ENCODE measurements at places on chromosomes 2 and 18.

DNA sequence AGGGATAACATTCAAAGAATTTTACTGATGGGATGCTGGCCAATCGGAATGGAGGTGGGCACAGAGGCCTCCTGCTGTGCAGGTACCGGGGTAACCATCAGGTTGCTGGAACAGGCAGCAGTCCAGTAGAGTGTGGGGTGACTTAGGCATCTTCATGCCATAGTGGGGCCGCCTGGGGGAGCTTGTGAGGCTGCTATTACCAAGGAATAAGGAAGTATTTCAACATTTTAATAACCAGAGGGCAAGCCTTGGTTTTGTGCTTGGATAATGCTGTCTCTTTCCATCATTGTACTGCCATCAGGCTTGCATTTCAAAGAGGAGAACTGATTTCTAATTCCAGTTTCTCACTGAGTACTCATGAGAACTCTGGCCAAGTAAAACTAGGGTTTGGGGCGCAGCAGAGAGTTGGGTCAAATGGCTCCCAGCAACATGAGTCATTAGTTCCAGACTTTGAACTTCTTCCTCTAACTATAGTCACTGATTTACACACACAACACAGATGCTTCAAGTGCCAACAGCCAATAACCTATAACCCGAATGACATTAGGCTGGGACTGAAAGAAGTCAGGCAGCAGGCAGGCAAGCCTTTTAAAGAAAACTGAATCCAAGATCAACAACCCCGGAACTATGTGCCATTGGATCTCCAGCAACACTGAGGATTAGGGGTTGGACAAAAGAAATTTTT, 56.1 kb upstream of the FHL2 start:
- peaks cover 57% of the 10 kb centered on the region for H3K27me3 ChIP-seq
- DNase-seq = no peak
- H3K4me1 ChIP-seq = no peaks in the 10 kb centered on the region

GRCh38 chr2:49416252-49416651, 261.9 kb upstream of the FSHR start:
- no peaks in the 10 kb centered on the region for H3K36me3 ChIP-seq
- no peak overlapping the region for H3K27ac ChIP-seq
- DNase-seq = no peak
- no peaks in the 10 kb centered on the region for H3K4me1 ChIP-seq

GRCh38 chr2:224405412-224405811, 3.5 kb upstream of the FAM124B start:
- no peak for DNase-seq
- no peak overlapping the region for H3K27ac ChIP-seq
- H3K27me3 ChIP-seq = peaks cover 8% of the 10 kb centered on the region
- H3K36me3 ChIP-seq = no peaks in the 10 kb centered on the region

DNA sequence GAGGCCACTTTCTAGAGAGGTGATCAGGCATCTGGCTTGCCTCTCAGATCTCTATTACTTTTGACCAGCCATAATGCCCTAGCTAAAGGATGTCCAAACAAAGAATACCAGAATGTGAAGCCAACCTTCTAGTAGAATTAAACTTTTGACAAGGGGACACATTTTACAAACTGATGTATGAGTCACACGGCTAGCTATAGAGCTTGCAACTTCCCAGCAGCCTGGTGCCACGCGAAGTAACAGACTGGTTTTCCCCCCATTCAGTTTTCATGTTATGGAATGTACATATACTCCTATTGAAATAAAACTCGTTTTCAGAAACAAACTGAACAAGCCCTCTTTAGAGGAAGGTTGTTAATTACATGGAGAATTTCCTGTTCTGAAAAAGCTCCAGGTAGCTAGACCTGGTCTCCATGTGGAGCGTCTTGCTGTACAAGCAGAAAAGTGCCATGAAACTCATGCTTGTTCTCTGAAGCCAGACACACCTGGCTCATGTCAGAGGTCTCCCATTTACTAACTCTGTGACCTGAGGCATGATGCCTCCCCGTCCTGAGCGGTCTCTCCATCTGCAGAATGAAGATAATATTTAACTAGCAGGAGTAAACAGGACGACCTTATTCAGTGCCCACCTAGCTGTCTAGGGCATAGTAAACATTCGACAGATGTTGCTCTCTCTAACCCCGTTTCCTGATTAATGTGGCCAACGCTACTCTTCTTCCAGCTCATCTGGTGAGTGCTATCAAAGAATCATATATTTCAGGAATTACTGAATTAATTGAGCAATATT, 81.5 kb upstream of the MAP3K20 start:
- H3K36me3 ChIP-seq = no peaks in the 10 kb centered on the region
- no peak overlapping the region for H3K4me3 ChIP-seq
- H3K27ac ChIP-seq = no peak overlapping the region
- H3K4me1 ChIP-seq = no peaks in the 10 kb centered on the region
- no peak for DNase-seq
- H3K27me3 ChIP-seq = peaks cover 58% of the 10 kb centered on the region

GRCh38 chr2:990970-991369, 40.3 kb downstream of the SNTG2 start:
- no peaks in the 10 kb centered on the region for H3K4me1 ChIP-seq
- H3K36me3 ChIP-seq = no peaks in the 10 kb centered on the region
- H3K27ac ChIP-seq = no peak overlapping the region
- DNase-seq = no peak
- H3K4me3 ChIP-seq = no peak overlapping the region

GRCh38 chr2:99238599-99238998, 16.9 kb downstream of the LYG2 start:
- no peaks in the 10 kb centered on the region for H3K27me3 ChIP-seq
- no peak overlapping the region for H3K4me3 ChIP-seq
- H3K27ac ChIP-seq = no peak overlapping the region
- H3K4me1 ChIP-seq = no peaks in the 10 kb centered on the region
- H3K36me3 ChIP-seq = peaks cover 2% of the 10 kb centered on the region

- no peaks in the 10 kb centered on the region for H3K36me3 ChIP-seq
- DNase-seq = no peak
- no peaks in the 10 kb centered on the region for H3K27me3 ChIP-seq
- H3K4me3 ChIP-seq = no peak overlapping the region
- H3K27ac ChIP-seq = no peak overlapping the region
- H3K4me1 ChIP-seq = no peaks in the 10 kb centered on the region
Measured at GRCh38 chr18:27213123-27213717, 28.1 kb upstream of the CHST9 start.

DNA sequence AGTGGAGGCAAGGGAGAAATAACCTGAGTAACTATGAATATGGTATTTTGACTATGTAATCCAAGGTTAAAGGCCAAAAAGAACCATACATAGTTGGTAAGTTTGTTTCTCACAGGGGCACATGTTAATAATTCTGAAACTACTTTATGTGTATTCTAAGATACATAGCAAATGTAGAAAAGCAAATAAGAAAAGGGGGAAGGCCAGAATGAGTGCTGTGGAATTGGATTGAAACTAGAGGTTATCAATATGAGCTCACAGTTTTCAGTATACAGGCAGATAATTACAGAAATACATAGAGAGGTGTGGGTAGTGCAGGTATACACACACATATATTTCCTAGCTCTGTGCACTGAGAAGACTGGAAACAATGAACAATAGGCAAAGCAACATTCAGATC, 13.7 kb downstream of the INO80C start:
- no peak for DNase-seq
- no peaks in the 10 kb centered on the region for H3K36me3 ChIP-seq
- H3K27ac ChIP-seq = no peak overlapping the region
- H3K4me3 ChIP-seq = no peak overlapping the region

DNA sequence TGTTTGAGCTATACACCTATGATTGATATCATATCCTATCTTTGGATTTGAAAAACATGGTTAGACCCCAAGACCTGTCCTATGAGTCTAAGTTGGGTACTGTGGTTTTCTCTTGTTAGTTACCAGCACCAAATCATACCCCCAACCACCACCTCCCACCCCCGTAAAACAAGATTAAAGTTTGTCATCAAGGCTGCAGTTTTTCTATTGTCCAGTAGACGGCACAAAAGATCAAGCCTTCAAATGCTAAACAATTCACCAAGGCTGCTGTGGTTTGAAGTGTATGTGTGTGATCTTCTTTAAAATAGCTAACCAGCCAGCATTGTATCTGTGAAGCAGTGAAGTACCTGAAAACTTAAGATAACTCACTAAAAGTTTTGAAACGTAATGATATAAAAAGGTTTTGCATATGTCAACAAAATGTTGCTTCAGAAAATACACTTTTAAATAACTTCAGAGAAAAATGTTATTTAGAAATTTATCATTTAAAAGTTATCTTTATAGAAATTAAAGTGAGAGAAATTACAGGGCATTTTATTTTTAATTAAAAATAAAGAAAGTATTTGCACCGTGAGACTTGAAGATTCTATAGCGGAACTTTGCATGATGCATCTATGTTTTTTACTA, 5.8 kb upstream of the MEIS1 start:
- no peaks in the 10 kb centered on the region for H3K36me3 ChIP-seq
- no peak overlapping the region for H3K27ac ChIP-seq
- peaks cover 5% of the 10 kb centered on the region for H3K4me1 ChIP-seq
- no peak overlapping the region for H3K4me3 ChIP-seq

- H3K4me1 ChIP-seq = no peaks in the 10 kb centered on the region
- peak; percentile 66 for DNase-seq
- peaks cover 3% of the 10 kb centered on the region for H3K36me3 ChIP-seq
- H3K4me3 ChIP-seq = no peak overlapping the region
- H3K27ac ChIP-seq = no peak overlapping the region
Measured at GRCh38 chr2:27754138-27754588, 17.4 kb upstream of the MRPL33 start.

GRCh38 chr2:226124548-226125011, 675.0 kb downstream of the IRS1 start:
- no peaks in the 10 kb centered on the region for H3K36me3 ChIP-seq
- no peaks in the 10 kb centered on the region for H3K4me1 ChIP-seq
- H3K4me3 ChIP-seq = no peak overlapping the region
- H3K27ac ChIP-seq = no peak overlapping the region
- DNase-seq = no peak

- DNase-seq = no peak
- H3K27ac ChIP-seq = no peak overlapping the region
- no peak overlapping the region for H3K4me3 ChIP-seq
- H3K36me3 ChIP-seq = no peaks in the 10 kb centered on the region
Measured at GRCh38 chr2:99623613-99624012, 133.8 kb upstream of the REV1 start.

GRCh38 chr2:234162861-234163260, 112.4 kb downstream of the SPP2 start:
- H3K4me3 ChIP-seq = no peak overlapping the region
- H3K36me3 ChIP-seq = no peaks in the 10 kb centered on the region
- H3K27me3 ChIP-seq = no peaks in the 10 kb centered on the region
- peak overlapping the region; percentile 38 for H3K27ac ChIP-seq
- DNase-seq = no peak
- peaks cover 21% of the 10 kb centered on the region for H3K4me1 ChIP-seq

- H3K27ac ChIP-seq = peak overlapping the region; percentile 82
- H3K4me1 ChIP-seq = peaks cover 26% of the 10 kb centered on the region
- H3K27me3 ChIP-seq = no peaks in the 10 kb centered on the region
- H3K4me3 ChIP-seq = peak overlapping the region; percentile 13
- H3K36me3 ChIP-seq = no peaks in the 10 kb centered on the region
- DNase-seq = no peak
Measured at GRCh38 chr2:8438996-8439395, 242.9 kb upstream of the ID2 start.

DNA sequence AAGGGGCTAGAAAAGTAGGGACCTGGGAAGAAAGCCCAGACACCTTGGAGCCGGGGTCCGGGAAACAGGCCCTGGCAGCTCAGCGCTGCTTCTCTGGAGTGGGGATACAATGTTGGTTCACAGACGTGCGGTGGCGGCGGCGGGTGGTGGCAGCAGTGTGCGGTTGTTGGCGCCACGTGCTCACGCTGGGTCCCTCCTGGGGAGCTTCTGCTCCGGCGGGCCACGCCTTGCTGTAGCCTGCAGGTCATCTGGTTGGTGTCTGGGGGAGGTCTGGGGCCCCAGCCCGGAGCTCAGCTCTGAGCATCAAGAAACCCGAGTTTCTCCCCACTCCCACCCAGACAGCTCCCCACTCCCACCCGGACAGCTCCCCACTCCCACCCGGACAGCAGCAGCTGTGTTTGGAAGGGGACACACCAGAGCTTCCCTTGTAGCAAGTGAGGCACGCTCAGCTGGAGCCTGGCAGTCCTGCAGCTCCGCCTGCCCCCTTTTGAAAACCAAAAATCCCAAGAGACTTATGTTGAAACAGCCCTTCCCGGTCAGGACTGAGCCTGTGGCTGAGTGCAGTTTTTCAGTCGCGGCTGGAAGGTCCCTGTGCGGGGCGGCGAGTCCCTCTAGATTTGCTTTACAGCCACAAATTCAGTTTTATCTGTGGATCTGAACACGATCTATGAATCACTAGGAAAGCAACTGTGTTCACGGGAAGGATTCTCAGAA, 46.9 kb downstream of the NFATC1 start:
- no peaks in the 10 kb centered on the region for H3K27me3 ChIP-seq
- no peak overlapping the region for H3K27ac ChIP-seq
- DNase-seq = no peak
- peaks cover 31% of the 10 kb centered on the region for H3K36me3 ChIP-seq
- no peak overlapping the region for H3K4me3 ChIP-seq
- H3K4me1 ChIP-seq = peaks cover 15% of the 10 kb centered on the region

DNA sequence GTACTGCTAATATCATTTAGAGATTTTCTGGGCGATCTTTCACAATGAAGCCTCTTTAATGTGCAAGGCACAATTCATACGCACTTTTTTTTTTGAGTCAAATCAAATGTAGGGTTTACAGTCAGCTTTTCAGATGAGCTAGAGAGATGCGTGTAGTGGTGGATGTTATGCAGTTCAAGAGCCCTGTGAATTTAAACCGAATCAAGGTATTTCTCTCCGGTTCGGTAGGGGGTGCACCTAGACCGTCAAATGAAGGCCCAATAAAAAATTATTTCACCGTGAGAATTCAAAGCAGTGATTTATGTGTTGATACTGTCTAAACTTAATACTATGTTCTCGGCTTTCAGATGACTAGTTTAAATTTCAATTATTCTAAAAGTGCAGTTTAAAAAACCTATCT, 1.1 kb downstream of the PTH2R start:
- no peak for DNase-seq
- peaks cover 2% of the 10 kb centered on the region for H3K36me3 ChIP-seq
- no peaks in the 10 kb centered on the region for H3K4me1 ChIP-seq

GRCh38 chr18:49061239-49061990, 110.7 kb upstream of the SMAD7 start:
- DNase-seq = no peak
- H3K4me3 ChIP-seq = no peak overlapping the region
- peak overlapping the region; percentile 10 for H3K27ac ChIP-seq
- no peaks in the 10 kb centered on the region for H3K27me3 ChIP-seq
